ENCODE measurements at places on chromosomes 16 and 17. TPM values are rescaled to one million over a fixed set of nuclear protein-coding genes. Genes with fewer than 3 reads are reported as not detected.

Gene CMTM4
- 10.5 TPM for total RNA-seq

Gene CEP295NL
- 0.49 TPM for total RNA-seq

Gene ATAD5
- 0.36 TPM for total RNA-seq

Gene ZNF646
- 24.2 TPM for total RNA-seq

Gene ABAT
- 2.8 TPM for total RNA-seq

Gene AP2B1
- 50.4 TPM for total RNA-seq

Gene MRPL28
- total RNA-seq: 59.8 TPM

Gene KRT16
- not detected for total RNA-seq

Gene KPNA2
- 105 TPM for total RNA-seq

Gene COG7
- 17.8 TPM for total RNA-seq

Gene SPATA22
- total RNA-seq: not detected

Gene SP2
- 2.1 TPM for total RNA-seq

Gene SPNS2
- total RNA-seq: 2.9 TPM

Gene SALL1
- 1.3 TPM for total RNA-seq

Gene NPW
- total RNA-seq: not detected
